ENCODE measurements at places on chromosomes 5 and 9.

- DNase-seq: no peak
Measured at GRCh38 chr5:109143031-109143430, 266.7 kb downstream of the PJA2 start.

GRCh38 chr9:78831726-78832125, 534.8 kb downstream of the PSAT1 start:
- DNase-seq: no peak

DNA sequence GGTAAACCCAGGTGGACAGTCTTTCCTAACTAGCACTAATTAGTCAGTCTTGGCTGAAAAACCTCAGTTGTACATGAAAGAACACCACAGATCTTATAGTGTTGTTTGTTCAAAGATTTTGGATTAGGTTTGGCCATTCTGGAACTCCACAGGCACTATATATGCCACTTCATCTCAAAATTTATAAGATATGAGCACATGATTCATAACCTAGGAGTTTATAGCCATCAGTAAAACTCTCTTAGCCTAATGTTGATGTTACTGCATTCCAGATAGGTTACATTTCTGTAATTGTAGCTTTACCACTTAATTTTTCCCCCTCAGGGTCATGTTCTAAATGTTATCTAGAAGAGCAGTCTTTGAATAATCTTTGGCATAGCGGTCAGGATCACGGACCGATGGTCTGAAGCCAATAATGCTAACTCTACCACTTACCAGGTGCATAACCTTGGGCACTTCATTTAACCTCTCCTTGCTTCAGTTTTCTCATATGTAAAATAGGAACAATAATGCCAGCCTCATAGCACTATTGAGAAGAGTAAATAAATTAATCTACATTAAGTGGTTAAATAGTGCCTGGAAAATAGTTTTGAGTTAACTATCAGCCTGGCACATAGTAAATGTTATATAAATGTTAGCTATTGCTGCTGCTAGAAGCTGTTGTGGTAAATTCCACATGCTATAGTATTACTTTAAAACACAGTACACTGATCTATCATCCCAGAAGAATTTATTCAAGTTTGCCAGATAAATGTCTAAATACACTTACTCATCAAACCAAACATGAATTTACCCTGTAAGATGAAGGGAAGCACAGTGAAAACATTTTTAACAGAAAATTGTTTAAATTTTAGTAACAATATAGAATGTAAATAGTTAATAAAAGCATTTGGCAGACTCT, 743.9 kb downstream of the NR2F1-AS1 start:
- no peak for DNase-seq

GRCh38 chr5:145162626-145163025, 672.5 kb downstream of the PRELID2 start:
- DNase-seq: no peak

GRCh38 chr5:64176301-64176700, 10.7 kb downstream of the RNF180 start:
- DNase-seq: no peak

DNA sequence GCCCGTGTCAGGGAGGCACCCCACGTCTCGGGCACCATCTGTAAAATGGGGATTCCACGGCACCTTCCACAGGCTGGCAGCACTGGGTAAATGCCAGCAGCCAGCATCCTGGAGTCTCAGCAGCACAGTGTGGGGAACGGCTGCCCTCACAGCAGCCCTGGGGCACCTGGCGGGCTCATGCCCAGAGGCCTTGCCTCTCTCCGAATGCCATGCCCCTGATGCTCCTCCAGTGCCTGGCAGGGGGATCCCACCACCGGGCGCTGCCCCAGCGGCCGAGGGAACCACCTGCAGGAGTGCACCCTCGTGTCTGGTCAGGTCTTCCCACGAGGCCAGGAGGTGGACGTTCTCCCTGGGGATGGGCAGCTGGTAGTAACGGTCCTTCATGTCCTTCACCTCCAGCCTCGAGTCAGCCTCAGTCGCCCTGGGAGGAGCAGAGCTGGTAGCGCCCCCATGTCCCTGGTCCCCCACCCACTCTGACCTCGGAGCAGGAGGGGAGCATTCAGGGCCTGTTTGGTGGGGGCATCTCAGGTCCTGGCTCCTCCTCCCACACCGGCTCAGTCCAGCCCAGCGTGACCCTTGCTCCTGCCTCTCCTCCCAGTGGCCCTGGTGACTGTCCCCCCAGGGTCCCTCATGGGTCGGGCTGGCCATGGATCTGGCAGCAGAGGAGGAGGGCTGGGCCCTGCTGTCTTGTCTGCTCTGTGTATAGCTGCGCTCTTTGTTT, 49.9 kb upstream of the NRARP start:
- no peak for DNase-seq

DNA sequence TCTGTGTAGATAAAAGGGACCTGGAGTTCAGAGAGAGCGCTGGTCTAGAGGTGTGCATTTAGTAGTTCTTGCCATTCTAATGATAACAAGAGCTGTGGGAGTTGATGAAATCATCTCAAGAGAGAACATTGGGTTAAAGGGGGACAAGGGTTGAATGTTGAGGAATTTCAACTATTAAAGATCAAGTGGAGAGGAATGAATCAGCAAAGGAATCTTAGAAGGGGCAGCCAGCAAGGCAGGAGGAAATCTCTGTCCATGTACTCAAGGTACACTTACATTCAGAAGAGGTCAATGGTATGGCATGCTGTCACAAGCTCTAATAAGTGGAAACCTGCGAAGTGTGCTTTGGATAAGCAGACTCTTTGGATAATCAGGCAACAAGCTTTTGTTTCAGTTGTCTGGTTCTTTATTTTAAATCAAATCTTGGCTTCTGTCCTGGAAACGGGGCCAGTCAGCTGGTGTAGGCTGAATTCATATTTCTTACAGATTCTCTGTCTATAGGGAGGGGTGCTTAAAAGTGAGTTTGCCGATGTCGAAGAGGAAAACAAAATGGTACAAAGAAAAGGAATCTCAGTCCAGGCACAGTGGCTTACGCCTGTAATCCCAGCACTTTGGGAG, 320.5 kb upstream of the CD180 start:
- DNase-seq: no peak

DNA sequence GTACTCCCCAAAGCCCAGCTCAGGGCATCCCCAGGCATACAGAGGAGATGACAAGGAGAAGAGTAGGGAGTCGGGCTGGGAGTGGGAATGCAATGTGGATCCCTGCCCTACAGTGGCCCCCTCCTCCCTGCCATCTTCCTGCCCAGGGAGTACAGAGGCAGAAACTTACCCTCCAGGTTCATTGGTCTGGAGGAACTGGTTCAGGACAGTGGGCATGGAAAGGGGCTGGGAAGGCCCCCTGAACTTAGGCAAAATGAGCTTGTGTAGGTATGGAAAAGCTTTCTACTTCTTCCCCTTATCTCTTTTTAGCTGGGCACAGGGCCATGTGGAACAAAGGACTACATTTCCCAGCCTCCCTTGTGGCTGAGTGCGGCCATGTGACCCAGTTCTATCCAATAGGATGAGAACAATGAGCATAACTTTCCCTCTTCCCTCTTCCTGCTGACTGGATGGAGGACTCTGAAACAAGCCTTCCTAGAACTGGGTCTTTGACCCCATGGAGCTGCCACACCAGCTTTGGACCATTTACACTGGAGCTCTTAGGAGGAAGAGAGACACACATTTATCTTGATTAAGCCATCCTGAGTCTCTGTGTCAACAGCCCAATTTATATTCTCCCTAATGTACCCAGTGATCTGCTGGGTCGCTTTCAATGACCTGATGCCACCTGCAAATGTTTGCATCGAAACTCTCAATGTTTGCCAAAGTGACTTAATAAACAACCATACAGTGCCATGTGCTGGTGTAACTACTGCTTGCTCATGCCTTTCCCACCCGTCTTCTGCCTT, 25.0 kb upstream of the HMCN2 start:
- DNase-seq: peak; percentile 78

DNA sequence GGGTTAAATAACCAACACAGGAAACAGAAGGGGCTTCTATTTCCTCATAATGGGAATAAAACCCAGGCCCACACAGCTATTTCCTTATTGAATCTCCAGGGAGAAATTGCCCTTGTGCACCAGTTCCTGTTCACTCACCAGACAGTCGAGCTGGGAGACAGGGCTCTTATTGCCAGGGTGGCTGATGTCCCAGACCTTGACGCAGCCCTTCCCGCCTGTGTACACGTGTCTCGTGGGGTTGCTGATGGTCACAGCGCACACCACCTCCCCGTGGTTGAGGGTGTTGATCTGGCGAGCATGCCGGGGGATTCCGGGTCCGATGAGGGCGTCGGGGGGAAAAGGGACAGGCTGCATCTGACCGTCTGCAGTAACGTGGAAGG, 96.5 kb downstream of the TLE1 start:
- DNase-seq: no peak

- DNase-seq: no peak
Measured at GRCh38 chr5:145010834-145011233, 824.3 kb downstream of the PRELID2 start.

DNA sequence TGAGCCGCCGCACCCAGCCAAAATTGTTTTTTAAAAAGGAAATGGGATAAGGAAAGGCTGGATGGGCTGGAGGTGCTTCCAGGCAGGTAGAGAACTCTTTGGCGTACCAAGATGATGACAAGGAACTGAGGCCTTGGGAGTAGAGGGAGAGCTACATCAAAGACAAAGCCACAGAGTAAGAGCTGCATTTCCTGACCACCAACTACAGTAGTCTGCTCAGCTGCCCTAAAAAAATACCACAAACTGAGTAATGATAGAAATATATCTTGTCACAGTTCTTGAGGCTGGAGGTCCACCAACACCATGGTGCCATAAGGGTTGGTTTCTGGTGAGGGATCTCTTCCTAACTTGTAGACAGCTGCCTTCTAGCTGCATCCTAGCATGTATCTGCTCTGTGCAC, 8.2 kb downstream of the OR1K1 start:
- peak; percentile 23 for DNase-seq

DNA sequence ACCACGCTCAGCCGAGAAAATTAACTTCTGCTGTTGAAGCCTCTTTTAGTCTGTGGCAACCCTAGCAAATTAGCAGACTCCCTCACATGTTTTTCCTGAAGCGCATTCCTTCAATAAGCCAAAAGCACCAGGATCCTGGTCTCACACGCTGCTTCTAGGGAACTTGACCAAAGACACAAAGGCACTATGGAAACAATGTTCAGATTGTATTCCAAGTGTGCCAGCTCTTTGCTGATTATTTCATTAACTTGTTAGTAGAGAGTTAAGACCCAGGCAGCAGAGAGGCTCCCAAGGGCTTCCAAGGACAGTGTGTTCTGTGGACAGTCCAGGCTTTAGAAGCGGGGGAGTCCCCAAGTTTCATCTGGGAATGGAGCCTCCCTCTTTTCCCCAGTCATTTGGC, 94.4 kb upstream of the BASP1 start:
- DNase-seq: no peak

DNA sequence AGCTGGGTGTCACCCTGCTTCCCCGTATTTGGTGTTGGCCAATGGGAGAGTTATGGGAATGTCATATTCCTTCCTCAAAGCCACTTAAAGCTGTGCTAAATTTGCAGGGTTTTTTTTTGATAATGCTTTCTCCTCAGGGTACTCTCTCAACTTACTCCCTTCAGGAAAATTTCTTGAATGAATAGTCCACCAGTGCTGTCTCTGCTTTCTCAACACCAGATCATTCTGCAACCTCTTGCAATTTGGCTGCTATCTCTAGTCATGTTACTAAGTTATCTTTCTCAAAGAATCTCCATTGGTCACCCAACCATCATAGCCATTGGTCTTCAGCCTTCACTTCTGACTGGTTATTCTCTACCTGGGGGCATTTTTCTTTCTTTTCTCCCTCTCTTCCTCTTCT, 13.4 kb upstream of the TNFAIP8 start:
- DNase-seq: no peak

GRCh38 chr5:141783005-141783946, 94.9 kb downstream of the PCDH1 start:
- DNase-seq: no peak

Measured in activated CD4-positive, alpha-beta T cell treated with anti-CD3 and anti-CD28 coated beads, Interleukin-2, Interleukin-4, amounts not matched to agents 100 ng/mL and 50 ng/mL, durations not matched to agents 16 hours and 8 hours (primary cell).